ENCODE measurements at places on chromosomes 12 and 14. TPM values are rescaled to one million over a fixed set of nuclear protein-coding genes. Genes with fewer than 3 reads are reported as not detected.

GALNT8 gene
- not detected for total RNA-seq

DNA sequence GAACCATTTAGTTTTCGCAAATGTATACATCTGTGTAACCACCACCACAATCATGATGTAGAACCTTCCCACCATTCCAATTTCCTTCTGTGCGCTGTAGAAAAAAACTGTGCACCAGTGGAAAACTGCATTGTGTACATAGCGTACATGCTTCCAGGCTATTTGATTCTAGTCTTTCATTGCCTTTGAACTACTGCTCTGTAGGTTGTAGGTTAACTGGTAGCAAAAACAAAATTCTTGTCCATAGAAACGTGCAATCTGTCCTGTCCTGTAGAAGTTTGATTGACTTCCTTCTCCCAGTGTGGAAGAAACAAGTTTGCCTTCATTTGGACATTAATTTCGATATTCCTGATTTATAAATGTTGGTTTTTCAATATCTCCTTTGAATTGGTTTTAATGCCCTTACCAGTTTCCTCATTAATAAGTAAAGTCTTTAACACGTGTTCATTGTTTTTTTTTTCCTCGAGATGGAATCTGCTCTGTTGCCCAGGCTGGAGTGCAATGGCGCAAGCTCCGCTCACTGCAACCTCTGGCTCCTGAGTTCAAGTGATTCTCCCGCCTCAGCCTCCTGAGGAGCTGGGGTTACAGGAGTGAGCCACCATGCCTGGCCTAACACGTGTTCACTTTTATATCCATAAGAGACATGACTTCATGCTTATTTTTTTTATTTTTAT, 3.6 kb upstream of the ISM2 start:
- no peaks in the 10 kb centered on the region for H3K36me3 ChIP-seq
- H3K4me1 ChIP-seq = peaks cover 4% of the 10 kb centered on the region
- no peaks in the 10 kb centered on the region for H3K27me3 ChIP-seq
- no peak for DNase-seq

DEPDC4 gene
- 3.9 TPM for total RNA-seq

DNA sequence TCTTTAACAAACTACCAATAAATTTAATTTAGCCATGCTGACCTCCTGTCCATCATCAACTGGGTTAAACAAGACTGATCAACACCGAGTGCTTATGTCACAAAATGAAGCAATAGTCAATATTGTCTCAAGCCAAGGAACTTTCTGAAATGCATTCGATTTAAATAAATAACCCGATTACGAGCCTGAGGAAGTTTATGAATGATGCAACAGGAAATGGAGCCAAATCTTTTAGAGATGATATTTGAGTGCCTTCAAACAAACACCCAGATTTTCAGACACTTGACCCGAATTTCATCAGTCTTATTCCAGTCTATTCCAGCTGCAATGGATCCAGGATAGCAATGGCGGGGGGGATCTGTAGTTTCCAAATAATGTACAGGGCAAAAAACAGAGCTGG, 27.9 kb downstream of the FAR2 start:
- H3K4me1 ChIP-seq = no peaks in the 10 kb centered on the region
- DNase-seq = no peak
- no peak overlapping the region for H3K27ac ChIP-seq
- H3K27me3 ChIP-seq = no peaks in the 10 kb centered on the region
- H3K36me3 ChIP-seq = no peaks in the 10 kb centered on the region

WNT5B gene
- total RNA-seq = 8.5 TPM

ARHGEF40 gene
- 7.1 TPM for total RNA-seq

DNA sequence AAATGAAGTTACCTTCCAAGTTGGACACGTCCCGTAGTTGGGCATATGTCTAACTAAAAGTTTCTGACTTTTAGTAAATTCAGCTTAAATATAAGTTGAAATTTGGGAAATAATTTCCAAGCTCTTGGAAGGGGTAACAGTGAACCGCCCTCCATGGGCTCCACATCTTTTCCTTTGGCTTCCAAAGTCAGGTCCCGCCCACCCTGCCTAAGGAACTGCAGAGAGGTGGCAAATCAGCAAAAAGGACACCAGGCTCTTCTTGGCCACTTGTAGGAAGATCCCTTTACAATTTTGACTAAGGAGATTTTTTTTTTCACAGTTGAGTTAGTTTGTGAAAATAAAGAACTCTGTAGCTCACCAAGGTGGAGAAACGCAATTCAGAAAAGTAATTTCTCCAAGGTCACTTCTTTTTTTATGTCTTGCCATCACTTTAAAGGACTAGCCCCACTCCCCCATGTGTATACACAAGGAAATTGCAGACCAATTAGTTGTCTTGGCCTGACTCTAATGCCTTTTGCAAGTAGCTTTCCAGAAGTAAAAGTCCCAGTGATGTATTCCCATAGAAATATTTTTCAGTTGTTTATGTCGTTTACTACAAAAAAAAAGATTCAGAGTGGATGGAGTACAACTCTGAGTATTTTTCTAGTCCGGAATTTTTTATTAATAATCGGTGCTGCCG, 181.2 kb downstream of the PELI2 start:
- no peaks in the 10 kb centered on the region for H3K4me1 ChIP-seq
- H3K27me3 ChIP-seq = no peaks in the 10 kb centered on the region
- H3K4me3 ChIP-seq = no peak overlapping the region
- no peak overlapping the region for H3K27ac ChIP-seq
- H3K36me3 ChIP-seq = no peaks in the 10 kb centered on the region
- no peak for DNase-seq

- H3K36me3 ChIP-seq = no peaks in the 10 kb centered on the region
- no peak for DNase-seq
- no peak overlapping the region for H3K4me3 ChIP-seq
- no peaks in the 10 kb centered on the region for H3K27me3 ChIP-seq
- no peak overlapping the region for H3K27ac ChIP-seq
- peaks cover 7% of the 10 kb centered on the region for H3K4me1 ChIP-seq
Observed at GRCh38 chr14:69700575-69700974, 66.4 kb upstream of the SRSF5 start.

- no peaks in the 10 kb centered on the region for H3K27me3 ChIP-seq
- DNase-seq = no peak
- peak overlapping the region; percentile 61 for H3K27ac ChIP-seq
- no peaks in the 10 kb centered on the region for H3K36me3 ChIP-seq
- no peak overlapping the region for H3K4me3 ChIP-seq
- H3K4me1 ChIP-seq = peaks cover 47% of the 10 kb centered on the region
Observed at GRCh38 chr12:32273712-32274111, 125.6 kb upstream of the FGD4 start.

TOMM20L gene
- 1.2 TPM for total RNA-seq

DNA sequence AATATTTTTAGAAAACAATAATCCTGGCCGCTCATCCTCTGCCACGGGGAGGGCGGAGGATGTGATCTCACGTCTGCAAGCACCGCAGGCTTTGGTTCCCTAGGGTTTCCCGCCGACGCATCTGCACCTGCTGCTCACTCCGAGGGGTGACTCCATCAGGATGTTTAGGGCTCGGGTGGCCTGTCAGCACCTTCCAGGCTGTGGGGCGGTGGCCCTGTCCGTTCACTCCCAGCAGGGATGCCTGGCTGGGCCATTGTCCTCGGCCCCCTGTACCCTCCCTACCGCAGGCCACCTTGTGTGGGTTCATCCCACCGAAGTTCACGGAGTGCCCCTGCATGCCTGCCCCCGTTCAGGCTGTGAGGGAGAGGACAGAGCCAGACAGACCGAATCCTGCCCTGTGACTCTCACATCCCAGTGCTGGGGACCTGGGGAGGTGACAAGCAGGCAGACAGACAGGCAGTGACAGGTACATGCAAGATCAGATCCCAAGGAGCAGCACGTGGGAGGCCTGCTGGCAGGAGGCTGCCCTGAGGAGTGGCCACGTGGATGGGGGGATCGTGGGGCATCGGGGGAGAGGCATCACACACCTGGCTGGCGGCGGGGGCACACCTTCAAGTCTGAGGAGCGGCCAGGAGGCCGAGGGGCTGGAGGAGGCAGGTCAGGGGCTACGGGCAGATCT, 112.6 kb downstream of the ADGRD1 start:
- H3K4me3 ChIP-seq = no peak overlapping the region
- H3K36me3 ChIP-seq = no peaks in the 10 kb centered on the region
- DNase-seq = no peak
- no peaks in the 10 kb centered on the region for H3K27me3 ChIP-seq
- no peak overlapping the region for H3K27ac ChIP-seq

DNA sequence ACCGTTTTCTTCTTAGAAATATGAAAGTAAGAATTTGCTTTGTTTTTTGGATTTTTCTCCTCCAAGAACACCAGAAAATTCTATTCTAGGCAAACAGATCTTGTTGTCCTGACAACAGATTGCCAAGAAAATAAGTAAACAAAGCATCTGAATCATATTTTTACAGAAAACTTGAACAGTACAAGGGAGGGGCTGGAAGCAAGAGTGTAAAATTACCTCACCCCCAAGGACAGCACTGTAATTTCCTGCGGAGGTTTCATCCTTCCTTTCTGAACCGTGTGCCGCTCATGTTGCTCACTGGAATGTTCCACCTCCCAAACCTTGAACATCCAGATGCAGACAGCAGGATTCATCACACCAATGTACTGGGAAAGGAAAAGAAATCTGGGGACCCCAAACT, 5.4 kb upstream of the CAMKK2 start:
- no peaks in the 10 kb centered on the region for H3K36me3 ChIP-seq
- H3K27me3 ChIP-seq = no peaks in the 10 kb centered on the region
- no peaks in the 10 kb centered on the region for H3K4me1 ChIP-seq
- H3K27ac ChIP-seq = no peak overlapping the region

DNA sequence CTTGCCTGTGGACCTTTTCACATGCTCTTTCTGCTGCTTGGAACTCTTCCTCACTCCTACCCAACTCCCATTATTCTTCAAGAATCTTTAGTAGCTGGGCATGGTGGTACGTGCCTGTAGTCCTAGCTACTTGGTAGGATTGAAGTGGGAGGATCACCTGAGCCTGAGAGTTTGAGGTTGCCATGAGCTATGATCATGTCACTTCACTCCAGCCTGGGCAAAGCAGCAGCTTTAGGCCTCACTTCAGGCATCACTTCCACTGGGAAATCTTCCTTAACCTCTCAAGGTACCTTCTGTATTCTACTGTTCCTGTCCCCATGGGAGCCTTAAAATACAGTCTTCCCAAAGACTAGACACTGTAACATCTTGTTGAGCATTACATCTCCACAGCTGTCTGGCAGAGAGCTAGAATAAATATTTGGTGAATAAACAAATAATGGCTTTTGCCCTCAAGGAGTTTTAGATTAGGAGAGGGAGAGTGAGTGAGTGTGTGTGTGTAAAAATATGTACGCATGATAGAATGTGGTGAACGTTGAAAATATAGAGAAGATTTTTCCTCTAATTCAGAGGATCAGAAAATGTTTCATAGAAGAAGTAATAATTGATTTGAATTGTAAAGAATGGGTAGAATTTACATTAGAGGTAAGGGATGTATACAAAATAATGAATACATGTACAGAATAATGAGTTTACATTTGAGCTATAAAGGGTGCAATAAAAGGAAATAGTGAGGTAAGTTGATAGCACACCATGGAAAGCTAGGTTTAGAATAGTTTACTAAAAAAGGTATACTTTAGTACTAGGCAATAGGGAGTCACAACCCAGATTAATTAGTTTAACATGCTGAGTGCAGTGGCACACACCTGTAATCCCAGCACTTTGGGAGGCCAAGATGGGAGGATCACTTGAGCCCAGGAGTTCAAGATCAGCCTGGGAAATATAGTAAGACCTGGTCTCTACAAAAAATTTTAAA, 29.2 kb upstream of the BMAL2 start:
- H3K36me3 ChIP-seq = no peaks in the 10 kb centered on the region
- H3K27me3 ChIP-seq = no peaks in the 10 kb centered on the region
- DNase-seq = peak; percentile 46

GRCh38 chr14:99570544-99571302, 33.3 kb downstream of the CCDC85C start:
- peak overlapping the region; percentile 64 for H3K27ac ChIP-seq
- no peak for DNase-seq
- peaks cover 59% of the 10 kb centered on the region for H3K4me1 ChIP-seq
- no peak overlapping the region for H3K4me3 ChIP-seq
- no peaks in the 10 kb centered on the region for H3K27me3 ChIP-seq

GRCh38 chr12:52909331-52909730, 4.5 kb upstream of the KRT8 start:
- H3K27ac ChIP-seq = no peak overlapping the region
- H3K36me3 ChIP-seq = no peaks in the 10 kb centered on the region
- no peaks in the 10 kb centered on the region for H3K27me3 ChIP-seq
- no peak overlapping the region for H3K4me3 ChIP-seq
- H3K4me1 ChIP-seq = peaks cover 79% of the 10 kb centered on the region

DNA sequence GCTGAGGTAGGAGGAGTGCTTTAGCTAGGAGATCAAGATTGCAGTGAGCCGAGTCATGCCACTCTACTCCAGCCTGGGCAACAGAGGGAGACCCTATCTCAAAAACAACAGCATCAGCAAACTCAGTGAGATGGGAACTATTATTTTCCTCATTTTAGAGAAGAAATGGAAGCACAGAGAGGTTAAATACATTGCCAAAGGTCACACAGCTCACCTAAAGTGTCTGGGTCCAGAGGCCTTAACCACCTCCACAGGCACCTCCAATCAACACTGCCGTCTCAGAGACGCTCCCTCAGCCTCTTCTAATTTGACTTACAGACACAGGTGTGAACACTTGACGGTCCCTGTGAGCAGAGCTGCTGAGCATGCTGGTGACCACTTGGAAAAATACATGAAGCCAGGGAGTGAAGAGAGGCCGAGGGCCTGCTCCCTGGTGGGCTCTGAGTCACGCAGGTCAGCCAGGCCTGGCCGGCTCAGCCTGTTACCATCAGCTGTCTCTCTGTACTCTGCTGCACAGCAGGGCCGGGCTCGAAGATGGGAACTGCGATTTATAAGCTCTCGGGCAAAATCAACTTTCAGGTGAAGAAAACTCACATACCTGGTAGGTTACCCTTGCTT, 77.5 kb upstream of the RASSF3 start:
- H3K36me3 ChIP-seq = no peaks in the 10 kb centered on the region
- H3K4me1 ChIP-seq = no peaks in the 10 kb centered on the region
- DNase-seq = no peak
- H3K27ac ChIP-seq = no peak overlapping the region
- no peak overlapping the region for H3K4me3 ChIP-seq

DNA sequence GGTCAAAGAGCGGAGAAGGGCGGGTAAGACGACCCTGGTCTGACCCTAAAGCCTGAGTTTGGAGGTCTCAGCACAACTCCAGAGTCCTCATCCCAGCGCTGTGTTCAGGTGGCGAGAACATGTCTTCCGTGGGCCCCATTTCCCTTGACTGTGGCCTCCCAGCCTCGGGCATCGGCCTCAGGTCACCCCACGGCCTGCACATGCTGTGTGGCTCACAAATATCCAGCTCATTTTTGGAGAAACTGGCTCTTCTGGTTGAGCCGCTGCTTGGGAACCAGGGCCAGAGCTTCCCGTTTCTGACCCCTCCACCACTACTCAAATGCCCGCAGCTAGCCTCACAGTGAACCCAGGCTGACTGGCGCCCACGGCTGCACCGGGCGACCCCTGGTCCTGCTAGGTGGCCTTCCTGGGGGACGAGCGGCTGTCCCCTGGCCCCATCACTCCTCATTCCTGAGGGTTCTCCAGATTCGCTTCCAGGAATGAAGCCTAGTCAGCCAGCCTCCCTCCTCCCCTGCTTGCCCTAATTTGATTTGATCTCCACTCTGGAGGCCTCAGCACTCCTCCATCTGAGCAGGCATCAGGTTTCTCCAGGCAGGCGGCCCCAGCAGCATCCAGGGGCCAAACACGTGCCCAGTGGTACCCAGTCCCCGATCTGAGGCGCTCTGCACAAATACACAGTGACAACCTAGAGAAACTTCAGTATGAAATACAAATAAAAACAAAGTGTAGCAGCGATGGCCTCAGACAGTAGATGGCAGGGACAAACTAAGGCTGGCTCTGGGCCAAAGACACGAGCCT, 4.7 kb downstream of the P2RX2 start:
- peaks cover 2% of the 10 kb centered on the region for H3K36me3 ChIP-seq
- peak overlapping the region; percentile 54 for H3K27ac ChIP-seq
- H3K27me3 ChIP-seq = no peaks in the 10 kb centered on the region
- H3K4me3 ChIP-seq = no peak overlapping the region

DHRS2 gene
- total RNA-seq = 12.8 TPM

KRR1 gene
- total RNA-seq = 73.0 TPM

Measured in Caco-2 (cell line).